ENCODE measurements at places on chromosomes 7 and 10.

- DNase-seq = no peak
Observed at GRCh38 chr10:120984221-120984620, 133.1 kb downstream of the WDR11 start.

DNA sequence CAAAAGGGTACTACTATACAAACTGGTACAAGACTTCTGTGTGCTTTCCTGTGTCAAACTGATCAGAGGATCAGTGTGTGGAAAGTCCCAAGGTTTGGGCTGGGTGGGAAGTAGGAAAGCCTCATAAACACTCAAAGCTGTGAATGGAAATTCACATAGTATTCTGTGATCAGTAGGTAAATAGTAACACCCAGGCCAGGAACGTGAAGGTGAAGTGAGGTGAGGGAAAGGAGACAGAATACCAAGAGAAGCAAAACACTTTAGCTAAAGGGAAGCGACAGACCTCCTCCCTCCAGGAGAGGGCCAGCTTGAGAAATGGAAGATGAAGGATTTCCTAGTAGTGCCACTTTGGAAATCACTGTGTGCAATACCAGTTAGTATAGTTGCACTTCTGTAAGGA is 451.9 kb downstream of the KCNMA1 start:
- no peak for DNase-seq

GRCh38 chr7:130096243-130096827 is 26.0 kb downstream of the KLHDC10 start:
- DNase-seq = no peak

GRCh38 chr7:15099074-15099473 is 196.5 kb upstream of the DGKB start:
- no peak for DNase-seq

DNA sequence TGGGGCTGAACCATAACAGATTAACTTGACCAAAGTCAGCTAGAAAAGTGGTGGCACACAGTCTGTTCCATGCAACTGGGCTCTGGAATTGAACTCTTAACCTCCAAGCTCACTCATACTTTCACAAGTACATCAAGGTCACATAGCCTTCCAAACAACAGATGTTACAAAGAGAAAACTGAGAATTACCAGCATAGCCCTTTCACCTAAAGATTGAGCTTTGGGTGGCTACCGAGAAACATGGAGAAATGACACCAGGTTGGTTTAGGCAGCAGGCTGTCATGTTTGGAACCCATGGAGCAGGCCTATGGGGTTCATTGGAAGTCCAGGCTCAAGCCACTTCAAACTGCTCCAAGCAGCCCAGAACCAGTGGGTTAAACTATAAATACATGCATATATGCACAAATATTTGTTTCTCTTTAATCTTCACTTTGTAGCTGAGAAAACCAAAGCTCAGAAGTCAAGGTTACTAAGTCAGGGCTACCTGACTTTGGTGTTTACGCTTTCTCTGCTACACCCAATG is 59.1 kb downstream of the MALSU1 start:
- DNase-seq = no peak

GRCh38 chr10:93968540-93968945 is 25.2 kb upstream of the PLCE1 start:
- DNase-seq = no peak

DNA sequence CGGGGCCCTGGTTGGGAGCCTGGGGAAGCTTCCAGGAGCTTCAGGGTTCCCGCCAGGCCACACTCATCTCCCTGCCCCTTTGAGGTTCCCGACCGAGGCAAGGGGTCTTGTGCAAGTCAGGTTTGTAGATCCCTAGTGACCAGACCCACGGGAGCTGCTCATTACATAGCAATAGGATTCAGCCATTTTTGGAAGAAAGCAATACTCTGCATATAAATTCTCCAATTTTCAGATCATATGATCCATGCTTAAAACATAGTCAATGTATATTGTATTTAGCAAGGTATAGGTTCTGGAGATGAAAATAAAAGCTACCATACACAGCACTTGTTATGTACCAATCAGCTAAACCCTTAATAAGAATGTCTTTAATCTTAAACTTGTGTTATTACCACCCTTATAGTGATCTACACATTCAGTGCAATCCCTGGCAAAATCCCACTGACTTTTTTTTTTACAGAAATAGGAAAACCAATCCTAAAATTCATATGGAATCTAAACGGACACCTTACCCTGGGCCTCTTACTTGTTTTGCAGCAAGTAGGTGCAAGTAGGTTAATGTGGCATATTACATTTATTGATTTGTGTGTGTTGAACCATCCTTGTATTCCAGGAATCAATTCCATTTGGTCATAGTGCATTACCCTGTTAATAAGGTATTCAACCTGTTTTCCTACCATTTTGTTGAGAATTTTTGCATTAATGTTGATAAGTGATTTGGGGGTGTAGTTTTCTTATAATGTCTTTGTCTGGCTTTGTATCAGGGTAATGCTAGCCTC is 13.8 kb upstream of the FKBP9 start:
- DNase-seq = no peak
